ENCODE measurements at places on chromosomes 12 and 14.

DNA sequence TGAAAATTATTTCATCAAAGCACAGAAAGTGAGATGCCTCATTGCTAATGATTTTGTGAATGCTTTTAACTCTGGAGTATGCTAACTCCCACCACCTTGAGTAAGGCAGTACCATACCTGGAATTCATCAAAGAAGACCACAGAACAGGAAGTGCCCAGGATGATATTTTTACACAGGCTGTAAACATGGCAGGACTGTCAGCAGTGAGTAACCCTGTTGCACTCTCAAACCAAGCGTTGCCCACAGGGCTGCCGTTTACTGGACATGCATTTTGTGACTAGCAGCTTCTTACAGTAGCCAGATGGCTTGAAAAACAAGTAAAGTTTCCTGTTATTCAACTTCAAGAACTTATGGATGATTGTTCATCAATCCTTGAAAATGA, 42.4 kb downstream of the RALGAPA1 start:
- no peak for DNase-seq

DNA sequence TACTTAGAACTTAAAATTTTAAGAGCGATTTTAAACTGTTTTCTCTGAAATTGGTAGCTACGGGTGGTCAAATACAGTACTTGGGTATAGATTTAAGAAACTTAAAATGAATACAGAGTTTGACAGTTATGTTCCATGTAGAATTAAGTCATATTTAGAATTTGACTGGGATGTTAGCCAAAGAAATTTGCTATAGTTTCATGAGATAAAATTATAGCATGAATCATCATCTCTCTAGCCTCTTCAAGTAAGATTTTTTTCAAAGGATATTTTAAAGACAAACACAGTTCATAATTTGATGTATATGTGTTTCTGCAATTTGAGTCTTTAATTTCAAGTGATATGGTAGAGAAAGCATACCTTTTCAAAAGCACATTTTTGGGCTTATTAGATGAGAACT, 41.0 kb downstream of the ZCRB1 start:
- no peak for DNase-seq

DNA sequence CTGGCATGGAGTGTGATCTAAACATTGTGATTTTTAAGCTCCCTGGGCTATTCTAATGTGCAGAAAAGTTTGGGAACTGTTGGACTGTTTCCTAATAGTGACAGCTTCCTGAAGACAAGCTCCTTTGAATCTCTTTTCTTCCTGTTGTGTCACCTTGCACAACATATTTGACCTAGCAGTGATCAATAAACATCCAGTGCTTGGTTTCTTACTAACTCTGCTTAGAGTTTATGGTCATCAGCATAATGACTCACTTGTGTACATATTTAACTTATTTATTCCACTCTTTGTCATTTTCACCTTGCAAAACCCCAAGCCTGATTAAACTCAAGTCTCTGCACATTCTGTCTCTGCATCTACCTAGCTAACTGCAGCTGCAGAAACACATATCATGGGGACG, 27.3 kb upstream of the TBC1D30 start:
- no peak for DNase-seq

DNA sequence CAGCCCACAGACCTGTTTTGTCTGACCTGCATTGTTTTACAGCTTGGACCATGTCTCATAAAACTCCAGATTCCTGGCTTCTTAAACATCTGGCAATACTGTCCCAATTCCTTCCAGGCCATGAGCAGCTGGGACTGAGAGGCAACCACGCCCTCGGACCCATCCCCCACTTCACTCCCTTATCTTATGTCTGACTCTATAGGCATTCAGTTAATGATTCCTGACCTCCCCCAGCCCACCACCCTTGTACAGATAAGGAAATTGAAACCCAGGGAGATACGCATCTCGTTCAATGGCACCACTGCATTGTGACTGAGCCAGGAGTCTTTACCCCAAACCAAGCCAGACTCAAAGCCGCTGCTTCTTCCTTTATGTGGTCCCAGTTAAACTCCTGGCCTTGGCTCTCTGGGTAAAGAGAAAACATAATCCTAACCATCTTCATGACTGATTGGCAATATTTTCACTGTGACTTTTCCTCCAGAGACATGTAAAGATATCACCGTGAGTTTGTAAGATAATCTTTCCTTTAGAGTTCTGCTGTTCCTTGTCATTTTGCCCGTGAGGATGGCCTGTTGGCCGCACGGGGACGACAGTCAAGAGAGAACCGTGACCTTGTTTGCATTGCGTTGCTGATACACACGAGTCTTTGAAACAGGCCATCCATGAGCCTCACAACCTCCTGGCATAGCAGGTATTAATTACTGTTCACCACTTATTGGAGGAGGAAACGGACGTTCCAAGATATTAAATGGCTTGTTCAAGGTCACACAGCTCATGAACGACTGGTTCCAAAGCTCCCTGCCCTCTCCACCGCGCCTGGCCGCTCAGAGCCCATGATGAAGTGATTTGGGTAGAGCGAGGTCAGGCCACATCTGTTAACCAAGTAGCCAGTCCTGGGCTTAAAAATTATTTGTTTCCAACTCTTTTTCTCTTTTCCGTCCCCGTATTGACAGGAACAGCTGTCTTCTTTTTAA, 39.4 kb downstream of the MAP1LC3B2 start:
- no peak for DNase-seq

DNA sequence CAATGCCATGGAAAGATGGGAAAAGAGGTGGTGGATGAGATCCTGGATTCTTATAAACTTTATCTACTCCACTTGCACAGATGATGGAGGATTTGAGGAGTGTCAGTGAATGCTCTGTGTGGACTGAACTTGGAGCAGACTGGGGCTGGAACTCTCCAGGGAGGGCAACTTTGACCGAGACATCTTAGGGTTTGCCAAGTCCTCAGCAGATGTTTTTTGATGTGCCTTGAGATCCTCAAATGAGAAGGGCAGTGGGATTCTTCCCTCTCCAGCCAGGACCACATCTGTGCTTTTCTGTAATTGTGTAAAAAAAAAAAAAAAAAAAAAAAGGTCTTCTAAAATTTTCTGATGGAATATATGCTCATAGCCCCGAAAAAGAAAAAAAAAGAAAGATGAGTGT, 23.0 kb upstream of the MYL2 start:
- DNase-seq, result no peak

- DNase-seq, result no peak
Observed at GRCh38 chr14:60094306-60094897, 2.7 kb downstream of the PCNX4 start.

- no peak for DNase-seq
Observed at GRCh38 chr12:10304161-10304574, 3.5 kb upstream of the KLRD1 start.

DNA sequence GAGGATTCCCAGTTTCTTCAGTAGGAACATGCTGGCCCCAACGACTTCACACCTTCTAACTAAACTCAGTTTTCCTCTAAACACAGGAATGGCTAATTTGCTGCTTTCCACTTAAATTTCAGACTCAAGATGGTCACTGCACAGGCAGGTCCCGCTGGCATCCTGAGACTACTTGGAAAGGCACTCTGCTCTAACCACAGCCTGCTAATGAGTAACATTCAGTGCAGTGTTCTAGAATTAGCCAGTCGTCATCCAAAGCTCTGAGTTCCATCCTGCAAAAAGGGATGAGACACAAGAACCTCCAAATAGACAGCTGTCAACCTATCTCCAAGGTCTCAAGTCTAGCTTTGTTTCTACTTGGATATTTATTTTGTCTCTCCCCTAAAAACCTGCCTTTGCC, 6.0 kb downstream of the CCDC92 start:
- DNase-seq, result no peak

DNA sequence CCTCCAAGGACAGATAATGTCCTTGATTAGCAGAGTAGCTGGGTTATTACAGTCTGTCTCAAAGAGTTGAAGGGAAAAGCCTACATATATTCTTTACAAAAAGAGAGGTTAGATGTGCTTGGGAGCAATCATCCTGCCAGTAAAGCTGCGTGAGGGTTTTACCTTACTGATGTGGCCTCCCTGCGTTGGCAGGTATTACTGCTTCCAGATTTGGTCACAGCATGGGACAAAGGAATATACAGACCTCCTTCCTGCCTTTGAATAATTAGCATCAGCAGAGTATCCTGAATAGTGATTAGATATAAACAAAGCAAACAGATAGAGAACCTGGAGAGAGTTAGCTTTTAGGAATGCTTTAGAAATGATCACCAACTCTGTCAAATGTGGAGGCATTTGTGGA, 69.6 kb downstream of the TMTC2 start:
- no peak for DNase-seq

DNA sequence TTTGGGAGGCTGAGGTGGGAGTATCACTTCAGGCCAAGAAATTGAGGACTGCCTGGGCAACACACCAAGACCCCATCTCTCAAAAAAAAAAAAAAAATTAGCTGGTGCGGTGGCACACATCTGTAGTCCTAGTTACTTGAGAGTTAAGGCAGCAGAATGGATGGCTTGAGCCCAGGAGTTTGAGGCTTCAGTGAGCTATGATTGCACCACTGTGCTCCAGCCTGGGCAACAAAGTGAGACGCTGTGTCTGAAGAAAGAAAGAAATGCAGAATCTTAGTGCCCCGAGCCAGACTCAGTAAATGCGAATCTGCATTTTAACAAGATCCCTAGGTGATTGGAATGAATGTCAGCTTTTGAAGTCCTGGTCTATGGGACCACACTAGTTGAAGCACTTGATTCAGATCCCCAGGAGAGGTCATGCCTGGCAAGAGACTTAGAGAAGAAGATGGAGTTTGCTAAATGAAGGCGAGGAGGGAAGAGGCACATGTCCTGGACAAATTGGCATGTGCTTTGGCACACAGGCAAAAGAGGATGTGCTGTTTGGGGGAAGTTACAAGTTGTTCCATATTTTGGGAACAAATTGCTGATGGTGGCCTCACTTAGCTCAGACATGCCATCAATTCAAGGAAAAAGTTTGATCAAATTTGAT, 56.6 kb downstream of the DRAM1 start:
- no peak for DNase-seq

DNA sequence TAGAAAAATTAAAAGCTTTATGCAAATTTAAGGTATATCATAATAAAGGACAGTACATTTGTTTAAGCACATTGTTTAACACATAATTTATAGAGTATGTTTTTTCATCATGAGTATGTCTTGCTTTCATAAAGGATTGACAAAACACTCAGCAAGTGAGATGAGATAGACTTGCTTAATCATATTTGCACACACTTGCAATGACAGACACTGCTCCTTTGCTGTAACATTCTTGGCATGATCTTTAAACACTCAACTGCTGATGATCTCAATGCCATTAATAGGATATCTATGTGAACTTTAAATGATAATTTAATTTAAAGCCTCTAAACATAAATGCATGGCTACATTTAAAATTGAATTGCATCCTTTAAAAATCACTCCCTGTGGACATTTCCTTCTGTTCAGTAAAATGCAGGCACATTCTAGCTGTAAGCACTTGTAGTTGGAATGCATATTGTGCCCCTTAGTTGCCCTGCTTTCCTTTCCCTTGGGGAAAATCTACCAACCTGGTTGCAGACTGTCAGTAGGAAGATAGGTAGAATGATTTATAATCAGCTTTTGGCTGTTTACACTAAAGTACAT, 979.0 kb downstream of the TMTC2 start:
- DNase-seq, result no peak

DNA sequence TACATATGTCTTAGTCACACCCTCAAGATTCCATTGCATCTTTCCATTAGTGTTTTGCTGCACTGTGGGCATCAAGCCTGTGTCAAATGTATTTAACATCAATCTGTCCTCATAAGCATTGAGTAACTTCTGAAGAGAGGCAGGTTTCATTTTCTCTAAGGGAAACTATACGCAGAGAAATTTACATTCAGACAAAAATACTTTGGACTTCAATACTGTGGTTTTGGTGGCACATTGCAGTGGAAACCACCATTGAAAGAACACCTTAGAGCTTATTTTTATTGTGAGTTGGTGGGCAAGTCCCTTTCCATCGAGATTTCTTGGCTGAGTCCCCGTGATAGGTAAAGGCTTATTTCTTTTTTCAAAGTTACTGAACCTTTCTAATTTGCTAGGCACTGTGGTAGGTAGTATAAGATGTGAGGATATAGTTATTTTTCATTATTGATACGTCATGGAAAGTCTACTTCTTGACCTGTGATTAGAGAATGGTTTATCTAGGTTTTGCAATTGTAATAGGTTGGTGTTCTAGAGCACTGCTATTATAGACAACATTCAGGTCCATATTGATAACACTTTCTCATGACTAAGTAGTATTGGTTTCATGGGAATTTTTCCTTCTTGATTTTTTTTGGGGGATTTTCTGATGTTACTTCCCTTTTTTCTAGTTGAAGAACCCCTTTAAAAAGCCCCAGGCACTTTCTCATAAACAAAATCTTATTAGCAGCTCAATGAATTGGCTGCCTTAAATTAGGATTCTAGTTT, 81.9 kb downstream of the CFAP54 start:
- DNase-seq, result no peak

DNA sequence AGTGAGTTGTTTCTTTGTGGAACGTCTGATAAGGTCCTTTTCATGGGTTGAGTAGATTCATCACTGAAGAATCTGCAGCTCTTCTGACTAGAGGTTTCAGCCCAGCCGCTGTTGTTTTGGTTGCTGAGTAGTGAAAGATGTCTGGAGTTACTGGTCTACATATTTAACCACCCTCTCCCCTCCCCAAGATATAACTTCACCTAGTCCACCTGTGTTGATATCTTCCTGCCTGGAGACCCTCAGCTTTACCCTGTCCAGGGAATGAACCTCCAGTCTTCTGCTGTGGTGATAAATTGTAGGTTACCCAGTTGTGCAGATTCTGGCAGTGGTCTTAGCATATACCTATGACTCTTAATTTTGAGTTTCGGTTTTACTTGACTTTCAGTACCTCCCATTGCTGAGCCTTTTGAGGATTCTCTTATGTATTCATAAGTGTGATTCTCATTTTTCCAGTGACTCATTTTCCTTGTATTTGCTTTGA, 62.9 kb downstream of the CCDC91 start:
- no peak for DNase-seq

GRCh38 chr14:58979325-58979724, 209.1 kb upstream of the DAAM1 start:
- DNase-seq, result no peak

GRCh38 chr14:23375527-23376251, 1.2 kb upstream of the CMTM5 start:
- no peak for DNase-seq

DNA sequence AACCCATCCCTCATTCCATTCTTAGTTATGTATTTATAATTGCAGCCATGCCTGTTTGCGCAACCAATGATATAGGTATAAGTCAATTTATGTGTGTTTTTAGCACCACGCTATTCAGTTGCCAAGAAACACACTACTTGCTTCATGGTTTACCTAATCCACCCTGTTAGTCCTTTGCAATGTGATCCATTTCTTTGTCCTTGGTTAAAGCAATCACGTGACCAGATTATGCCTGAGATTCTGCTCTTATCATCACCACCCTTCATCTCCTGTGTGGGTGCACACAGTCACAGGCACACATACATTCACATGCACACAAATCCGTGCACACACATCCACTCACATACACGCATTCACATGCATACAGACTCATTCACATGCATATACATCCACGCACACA, 52.3 kb upstream of the KCNA5 start:
- no peak for DNase-seq

All from stimulated activated CD4-positive, alpha-beta T cell treated with anti-CD3 and anti-CD28 coated beads, Interleukin-1b, Interleukin-23, amount 100 ng/mL, for 4 hours (primary cell).